ENCODE measurements at places on chromosomes 7 and 10.

GRCh38 chr7:22219036-22219435 lies 137.9 kb downstream of the RAPGEF5 start:
- no peak for DNase-seq

GRCh38 chr10:74282151-74282847 lies 131.3 kb downstream of the ADK start:
- no peak for DNase-seq

DNA sequence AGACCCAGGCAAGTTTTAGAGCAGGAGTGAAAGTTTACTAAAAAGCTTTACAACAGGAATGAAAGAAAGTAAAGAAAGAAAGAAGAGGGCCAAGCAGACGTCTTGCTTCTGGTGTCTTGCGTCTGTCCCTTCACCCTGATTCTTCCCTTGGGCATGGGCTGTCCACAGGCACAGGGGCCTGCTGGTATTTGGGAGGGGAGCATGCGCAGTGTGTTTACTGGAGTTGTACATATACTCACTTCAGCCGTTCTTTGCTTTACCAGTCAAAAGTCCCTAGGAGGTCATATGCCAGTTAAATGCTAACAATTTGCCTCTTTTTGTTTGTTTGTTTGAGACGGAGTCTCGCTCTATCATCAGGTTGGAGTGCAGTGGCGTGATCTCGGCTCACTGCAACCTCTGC lies 875.9 kb downstream of the REEP3 start:
- no peak for DNase-seq

DNA sequence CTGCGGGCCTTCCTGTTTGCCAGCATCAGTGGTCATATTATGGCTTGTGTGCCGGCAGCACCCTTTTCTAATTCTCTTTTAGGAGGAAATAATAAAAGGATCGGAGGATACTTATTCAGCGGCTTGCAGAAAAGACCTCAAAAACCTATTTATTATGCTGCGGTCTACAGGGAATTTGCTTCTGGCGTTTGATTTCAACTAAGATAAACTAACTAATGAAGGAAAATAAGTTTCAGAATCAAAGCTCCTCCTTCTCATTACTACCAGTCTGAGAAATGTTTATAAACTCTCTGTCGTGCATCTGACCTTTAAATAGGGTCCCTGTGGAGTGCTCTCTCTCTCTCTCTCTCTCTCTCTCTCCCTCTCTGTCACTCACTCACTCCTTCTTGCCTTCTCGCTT lies 335.0 kb upstream of the GLI3 start:
- DNase-seq, result no peak

DNA sequence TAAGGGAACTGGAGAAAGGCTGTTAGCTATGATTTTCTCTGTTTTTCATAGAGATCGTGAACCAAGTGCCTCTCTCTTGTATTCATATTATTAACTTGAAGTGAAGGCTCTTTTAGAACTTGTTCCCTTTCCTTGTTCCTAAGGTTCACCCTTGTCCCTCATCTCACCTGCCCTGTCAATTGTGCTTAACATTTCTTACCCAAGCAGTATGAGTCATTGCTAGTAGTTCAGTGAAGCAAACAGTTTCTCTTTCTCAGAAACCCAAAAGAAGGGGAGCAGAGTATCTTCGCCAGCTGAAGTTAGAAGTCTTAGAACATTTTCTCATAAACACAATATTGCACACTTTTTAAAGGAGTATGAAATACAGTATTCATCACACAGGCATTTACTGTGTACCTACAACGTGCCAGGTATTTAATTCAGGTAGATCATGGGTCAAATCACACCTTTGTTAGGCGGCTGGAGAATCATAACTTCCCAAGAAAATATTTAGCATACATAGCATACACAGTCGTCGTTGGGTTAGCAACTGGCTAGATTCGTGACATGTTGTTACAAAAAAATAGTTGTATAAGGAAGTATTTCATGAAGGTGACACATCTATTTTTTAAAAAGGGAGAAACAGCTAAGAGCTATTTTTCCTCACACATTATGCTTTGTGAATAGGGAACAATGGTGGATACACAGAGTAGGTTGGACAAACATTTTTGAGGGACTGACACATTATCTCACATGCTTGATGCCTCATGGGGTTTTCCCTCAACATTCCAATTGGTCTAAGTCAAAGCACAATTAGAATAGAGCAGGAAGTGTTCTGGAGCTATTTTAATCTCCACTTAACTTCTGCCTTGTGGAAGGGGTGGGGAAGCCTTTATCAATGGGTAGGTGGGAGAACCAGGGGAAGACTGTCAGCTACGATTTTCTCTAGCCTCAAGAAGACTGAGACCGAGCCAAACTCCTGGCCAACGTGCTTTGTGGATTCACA lies 13.2 kb downstream of the HDAC9 start:
- DNase-seq, result peak; percentile 99

DNA sequence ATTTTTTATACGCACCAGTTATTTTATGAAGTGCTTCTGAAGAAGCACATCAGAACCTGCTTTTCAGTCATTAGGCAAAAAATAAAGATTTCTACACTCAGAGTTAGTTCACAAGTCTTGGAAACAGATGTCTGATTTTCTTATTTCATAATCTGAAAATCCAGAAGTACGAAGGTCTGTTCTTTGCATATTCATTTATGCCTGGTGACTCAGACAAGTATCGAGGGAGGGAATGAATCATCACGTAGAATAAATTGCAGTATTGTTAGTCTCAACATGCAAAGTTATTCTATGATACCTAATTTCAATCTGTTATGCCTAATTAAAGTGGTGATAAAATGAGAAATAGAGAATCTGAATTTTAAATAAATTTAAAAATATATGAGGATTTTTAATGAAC lies 113.6 kb upstream of the SEM1 start:
- peak; percentile 10 for DNase-seq
